Right ventricle myocardium inferior (tissue), 1 donor: ENCODE measurements at places on chromosomes 1 and 21.

- DNase-seq = no peak
These were observed 53.6 kb downstream of the RHBG start for GRCh38 chr1:156422602-156423091.

- DNase-seq = no peak
These were observed 62.4 kb upstream of the RAB4A start for GRCh38 chr1:229208481-229208880.

DNA sequence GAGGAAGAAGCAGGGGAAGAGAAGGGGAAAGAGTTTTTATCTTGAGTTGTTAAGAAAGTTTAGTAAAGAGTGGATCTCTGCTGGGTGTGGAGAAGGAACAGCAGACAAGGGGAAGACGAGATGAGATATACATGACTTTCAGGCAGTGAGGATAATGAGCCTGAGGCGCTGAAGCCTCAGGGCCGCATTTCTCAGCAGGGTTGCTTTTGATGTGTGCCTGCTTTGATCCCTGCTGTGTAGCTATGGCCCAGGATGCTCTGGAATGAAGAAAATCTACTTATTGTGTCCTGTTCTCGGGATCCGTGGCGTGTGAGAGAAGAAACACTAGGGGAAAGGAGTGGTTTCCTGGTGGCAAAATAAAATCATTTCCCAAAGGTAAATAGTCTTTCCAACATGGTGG, 15.1 kb upstream of the RPE65 start:
- DNase-seq = no peak

DNA sequence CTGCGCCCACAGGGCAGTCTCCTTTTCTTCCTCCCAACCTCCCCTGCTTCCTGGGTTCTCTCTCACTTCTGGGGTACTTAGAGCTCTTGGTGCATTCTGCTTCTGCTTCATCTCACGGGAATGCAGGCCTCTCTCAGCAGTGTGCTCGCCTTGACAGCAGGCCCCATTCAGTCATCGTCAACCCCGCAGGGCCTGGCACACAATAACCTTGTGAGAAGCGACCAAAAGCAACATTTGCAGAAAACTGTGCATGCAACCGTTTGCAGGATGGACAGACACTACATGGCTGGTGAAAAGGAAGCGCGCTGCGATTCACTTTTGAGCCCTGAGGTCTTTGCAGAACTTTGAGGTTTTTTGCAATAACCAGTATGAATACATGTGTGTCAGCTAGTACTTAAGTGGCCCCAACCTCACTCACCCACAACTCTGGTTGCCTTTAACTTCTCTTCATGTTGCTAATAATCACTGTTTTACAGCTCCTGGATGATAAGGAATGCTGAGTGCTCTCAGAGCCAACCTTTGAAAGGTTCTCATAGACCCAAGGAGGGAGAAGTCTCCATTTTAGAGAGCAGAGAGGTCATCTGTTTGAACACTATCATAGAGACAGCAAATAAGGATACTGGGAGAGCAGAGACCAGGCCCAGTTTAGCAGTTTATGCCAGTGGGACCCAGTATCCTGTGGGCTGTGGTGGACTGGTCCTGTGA, 2.5 kb upstream of the CD160 start:
- DNase-seq = no peak

DNA sequence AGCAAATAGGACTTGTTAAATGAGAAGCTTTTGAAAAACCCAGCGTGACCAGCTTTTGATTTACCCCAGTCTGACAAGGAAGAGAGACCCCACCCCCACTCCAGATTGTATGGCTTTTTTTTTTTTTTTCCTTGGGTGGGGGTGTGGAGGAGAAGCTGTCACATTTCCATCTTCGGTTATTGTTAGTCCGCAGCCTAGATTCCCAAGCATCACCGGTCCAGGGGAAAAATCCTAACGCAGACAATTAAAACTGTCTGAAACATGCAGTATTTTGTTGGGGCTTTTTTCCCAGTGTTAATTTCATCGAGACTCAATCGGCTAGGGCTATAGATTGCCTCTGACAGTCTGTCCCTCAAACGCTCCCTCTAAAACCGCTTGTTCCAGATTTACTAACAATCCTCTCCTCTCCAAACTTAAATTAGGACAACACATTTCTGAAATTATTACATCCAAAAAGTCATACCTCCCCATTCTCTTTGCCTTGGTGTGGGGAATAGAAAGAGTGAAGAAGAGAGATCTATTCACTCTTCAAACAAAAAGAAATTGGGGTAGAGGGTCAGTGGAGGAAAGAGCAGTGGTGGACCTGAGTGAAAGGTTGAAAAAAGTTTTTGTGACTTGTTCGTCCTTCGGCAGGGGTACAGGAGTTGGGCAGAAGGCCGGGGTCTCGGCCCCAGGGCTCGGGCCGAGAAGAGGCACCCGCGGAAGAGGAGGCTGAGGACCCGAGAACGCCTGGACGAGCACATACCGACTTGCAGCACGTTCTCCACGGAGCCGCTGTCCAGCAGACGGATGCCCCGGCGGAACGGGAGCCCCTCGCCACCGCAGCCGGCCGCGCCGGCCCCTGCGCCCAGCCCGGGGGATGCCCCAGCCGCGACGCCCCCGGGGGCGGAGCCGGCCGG, 1.1 kb downstream of the ZSWIM5 start:
- DNase-seq = no peak

DNA sequence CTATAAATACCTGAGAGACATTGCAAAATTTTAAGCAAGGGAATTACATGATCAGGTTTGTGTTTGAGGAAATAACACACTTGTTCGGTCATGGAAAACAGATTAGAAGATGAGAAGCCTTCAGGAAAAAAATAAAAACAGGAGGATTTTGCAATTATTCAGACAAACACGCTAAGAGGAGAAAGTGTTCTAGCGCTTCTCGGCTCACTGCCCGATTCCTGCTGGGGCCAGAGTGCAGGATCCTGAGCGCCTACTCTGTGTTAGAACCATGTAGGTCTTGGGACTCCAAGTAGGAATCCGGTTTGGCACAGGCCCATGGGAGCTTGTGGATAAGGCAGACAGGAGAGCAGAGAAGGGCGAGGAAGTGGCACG, 8.1 kb upstream of the PRELP start:
- DNase-seq = peak; percentile 87

- no peak for DNase-seq
These were observed 139.0 kb downstream of the RASAL2 start for GRCh38 chr1:178232949-178233348.

DNA sequence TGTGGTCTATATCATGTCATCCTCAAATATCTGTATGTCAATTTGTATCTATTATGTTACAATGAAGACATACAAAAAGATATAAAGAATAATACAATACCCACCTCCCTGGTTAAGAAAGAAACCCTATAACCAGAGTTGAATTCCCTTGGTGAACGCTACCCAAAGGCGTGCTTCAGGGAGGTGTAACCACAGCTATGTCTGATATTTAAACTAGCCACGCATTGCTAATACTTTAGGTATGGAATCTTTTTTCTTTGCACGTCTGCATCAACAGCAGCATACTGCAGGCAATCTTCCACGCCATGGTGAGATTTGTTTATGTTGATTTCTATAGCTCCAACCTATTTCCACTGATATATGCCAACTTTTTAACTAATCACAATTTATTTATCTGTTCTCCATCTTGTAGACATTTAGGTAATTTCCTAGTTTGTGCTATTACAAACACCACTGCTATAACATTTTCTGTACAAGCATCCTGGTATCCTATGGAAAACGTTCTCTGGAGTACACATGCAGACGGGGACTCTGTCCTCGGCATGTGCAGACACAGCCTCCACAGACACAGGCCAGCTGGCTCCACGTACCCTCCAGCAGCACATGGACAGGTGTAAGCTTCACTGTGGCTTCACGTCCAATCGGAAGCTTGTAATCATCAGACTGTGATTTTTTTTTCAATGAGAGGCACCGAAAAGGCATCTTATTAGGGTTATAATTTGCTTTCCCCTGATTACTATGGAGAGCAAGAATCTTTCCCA, 58.5 kb downstream of the HSF2BP start:
- DNase-seq = no peak

GRCh38 chr1:3244927-3245315, 175.9 kb downstream of the PRDM16 start:
- no peak for DNase-seq

GRCh38 chr21:26800970-26801431, 44.2 kb downstream of the ADAMTS1 start:
- no peak for DNase-seq

GRCh38 chr1:13960375-13960987, 260.5 kb downstream of the PRDM2 start:
- peak; percentile 73 for DNase-seq

DNA sequence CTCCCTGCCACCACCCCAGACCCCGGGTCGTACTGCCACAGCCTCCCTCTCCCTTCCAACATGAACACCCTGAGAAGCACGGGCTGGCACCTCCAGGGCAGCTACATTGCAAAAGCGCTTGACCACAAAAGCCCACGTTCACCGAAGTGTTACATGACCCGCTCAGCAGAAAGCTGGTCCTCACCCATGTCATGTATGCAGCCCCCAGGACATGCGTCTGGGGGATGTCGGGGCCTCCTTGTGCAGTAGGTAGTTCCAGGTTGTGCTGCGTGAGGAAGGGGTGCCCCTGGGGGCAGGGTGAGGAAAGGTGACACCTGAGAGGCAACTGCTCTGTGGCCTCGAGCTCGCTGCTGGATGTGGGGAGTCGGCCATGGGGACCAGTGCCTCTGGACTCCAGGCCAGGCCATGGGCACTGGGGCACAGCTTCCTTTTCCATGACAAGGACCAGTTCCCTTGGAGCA, 102.0 kb upstream of the C1orf174 start:
- no peak for DNase-seq

DNA sequence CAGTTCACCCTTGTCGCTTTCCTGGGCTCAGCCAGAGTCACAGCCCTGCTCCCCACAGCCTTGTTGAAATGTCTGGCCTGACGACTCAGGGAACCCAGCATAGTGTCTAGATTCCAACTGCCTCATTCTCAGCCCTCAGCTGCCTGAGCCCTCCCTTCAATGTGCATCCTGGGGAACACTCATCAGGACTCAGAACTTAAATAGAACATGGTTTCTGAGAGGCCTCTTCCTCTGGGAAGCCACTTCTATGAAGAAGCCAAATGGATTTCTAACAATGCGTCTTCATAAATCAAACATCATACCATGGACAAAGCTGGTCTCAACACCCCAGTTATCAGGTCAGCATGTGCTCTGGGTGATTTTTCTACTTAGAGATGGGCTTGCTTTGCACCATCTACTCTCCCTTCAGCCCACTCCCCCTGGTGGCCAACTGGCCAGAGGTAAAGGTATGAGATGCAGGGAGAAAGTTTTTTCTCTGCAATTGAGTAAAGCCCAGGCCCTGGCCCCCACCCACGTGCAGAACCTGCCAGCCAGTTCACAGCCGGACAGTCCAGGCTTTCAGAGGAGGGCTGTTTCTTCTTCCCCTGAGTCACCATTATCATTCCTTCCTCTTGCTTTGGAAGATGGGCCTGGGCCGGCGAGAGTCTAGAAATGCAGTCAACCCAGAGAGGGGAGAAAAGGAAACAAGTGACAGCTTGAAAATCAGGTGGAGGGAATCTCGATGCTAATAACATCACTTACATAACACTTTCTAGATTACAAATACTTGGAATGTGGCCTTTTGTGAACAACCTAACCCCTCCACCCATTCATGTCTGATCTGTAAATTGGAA, 32.1 kb downstream of the CD244 start:
- peak; percentile 72 for DNase-seq

DNA sequence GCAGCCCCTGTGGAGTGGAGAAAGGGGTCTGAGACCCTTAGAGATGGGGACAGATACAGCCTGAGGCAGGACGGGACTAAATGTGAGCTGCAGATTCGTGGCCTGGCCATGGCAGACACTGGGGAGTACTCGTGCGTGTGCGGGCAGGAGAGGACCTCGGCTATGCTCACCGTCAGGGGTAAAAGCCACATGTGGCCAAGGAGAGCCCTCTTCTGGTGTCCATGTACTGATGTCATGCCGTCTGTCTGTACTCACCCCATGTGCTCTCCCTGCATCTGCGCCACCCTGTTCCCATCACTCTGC, 84.7 kb downstream of the OBSCN start:
- DNase-seq = no peak

DNA sequence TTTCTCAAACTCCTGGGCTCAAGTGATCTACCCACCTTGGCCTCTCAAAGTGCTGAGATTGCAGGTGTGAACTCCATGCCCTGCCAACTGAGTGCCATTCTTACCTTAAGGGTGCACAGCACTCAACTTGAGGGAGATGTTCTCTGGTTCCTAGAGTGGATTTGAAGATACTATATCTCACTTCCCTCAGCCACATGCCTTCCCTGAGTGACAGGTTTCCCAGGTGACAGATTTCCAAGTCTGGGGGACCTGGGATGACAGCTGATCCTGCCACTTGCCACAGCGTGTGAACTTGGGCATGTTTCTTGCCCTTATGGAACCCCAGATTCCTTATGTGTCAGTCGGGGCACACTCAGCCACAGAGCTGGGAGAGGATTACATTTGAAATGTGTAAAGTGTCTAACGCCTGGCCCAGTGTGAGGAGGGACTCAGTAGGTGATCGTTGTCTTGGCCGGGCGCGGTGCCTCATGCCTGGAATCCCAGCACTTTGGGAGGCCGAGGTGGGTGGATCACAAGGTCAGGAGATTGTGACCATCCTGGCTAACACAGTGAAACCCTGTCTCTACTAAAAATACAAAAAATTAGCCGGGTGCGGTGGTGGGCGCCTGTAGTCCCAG, 29.6 kb upstream of the BTG2 start:
- no peak for DNase-seq

DNA sequence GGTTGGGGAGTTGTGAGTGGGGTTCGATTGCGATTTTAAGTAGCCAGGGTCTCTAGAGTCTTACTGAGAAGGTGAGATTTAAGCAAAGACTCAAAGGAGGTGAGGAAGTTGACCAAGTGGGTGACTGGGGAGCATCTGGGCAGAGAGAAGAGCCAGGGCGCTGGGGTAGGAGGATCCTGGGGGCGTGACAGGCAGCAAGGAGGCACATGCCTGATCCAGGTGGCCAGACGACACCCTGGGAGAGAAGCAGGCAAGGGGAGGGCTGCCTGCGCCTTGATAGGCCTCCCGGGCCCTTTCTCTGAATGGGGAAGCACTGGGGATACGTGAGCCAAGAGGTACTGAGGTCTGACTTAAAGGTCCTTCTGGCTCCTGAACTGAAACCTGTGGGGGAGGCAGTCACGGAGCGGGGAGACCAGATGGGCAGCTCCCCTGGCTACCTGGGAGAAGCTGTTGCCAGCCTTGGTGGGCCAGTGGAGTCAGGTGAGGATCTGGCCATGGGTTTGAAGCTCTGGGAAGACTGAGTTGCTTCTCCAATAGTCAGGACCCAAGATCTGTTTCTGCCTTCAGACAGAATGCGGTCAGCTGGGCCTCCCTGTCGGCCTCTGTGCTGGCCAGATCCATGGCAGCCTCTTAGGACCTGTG, 5.4 kb downstream of the ZBTB48 start:
- DNase-seq = no peak

DNA sequence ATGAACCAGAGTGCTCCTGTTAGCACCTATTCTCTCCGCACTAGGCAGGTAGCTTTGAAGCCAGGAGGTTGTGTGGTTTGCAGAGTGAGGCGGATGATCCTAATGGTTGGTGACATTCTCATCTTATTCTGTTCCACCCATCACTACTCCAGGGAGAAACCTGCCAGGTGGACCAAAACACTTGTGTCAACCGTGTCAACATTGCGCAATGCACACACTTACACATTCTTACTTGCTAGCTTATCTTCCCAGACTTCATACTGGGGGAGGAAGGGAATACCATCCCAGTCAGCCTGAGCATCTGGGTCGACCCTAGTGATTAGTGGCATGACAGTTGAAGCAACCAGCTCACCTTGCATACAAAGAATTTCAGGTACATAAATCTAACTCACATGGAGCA, 236.9 kb downstream of the RPS6KC1 start:
- no peak for DNase-seq

- no peak for DNase-seq
These were observed 20.9 kb downstream of the GNAI3 start for GRCh38 chr1:109569323-109569722.
